Stimulated activated CD8-positive, alpha-beta memory T cell treated with anti-CD3 and anti-CD28 coated beads, Interleukin-15, amount 100 ng/mL, for 48 hours (primary cell): ENCODE measurements at places on chromosomes 13 and 19.

DNA sequence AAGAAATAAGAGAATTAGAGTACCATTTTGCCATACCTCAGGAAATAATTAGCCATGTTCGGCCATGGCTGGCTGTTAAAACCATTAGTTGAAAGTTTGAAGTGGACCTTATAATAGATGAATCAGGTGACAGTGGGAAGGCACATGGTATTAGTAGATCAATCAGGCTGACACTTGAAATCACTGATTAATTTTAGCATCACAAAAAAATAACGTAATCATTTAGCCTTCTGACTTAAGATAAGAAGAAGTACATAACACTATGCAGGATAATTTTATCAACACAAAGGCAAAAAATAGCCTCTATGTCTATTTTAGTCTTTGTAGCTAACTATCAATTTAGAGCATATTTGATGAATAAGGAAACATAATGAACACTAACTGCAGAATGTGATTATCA is 615.5 kb downstream of the PCDH17 start:
- DNase-seq, result no peak

GRCh38 chr19:45056831-45057230 is 18.0 kb downstream of the CLASRP start:
- DNase-seq, result no peak

- no peak for DNase-seq
These were observed 137.6 kb upstream of the PEG3 start for GRCh38 chr19:56978023-56978565.

DNA sequence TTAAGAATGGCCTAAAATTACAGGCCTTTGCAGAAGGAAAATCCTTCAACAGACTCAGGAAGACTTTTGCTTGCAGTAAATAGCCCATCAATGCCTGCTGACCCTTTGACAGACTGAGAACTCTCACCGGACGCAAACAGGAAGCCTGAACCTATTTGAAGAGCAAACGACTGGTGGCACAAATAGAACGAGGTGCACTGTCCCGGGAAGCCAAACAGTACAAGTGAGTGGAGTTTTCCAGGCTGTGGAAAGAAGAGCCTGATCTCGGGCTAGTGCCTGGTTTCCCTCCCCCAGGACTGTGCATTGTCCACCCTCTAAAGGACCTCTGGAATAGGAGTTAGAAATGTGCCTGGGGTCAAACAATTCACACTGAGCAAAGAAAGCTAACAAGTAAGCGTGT is 165.5 kb downstream of the FGF14 start:
- DNase-seq, result no peak

GRCh38 chr13:31739226-31739625 is at the start of gene RXFP2:
RXFP2 (plus strand) TSS chr13:31739526; CDS start chr13:31739613, 87 bp downstream.
- DNase-seq, result no peak

GRCh38 chr19:15418231-15418578 is 583 bp downstream of the AKAP8L start:
- DNase-seq, result no peak
